ENCODE measurements at places on chromosomes 5 and 9.
A peak's percentile ranks its signal among the peaks of the same experiment; 100 is the strongest.

GRCh38 chr9:71936066-71936465 lies 24.6 kb downstream of the C9orf85 start:
- DNase-seq, result no peak

- DNase-seq, result peak; percentile 81
Measured at GRCh38 chr9:16870596-16871335, at the start of gene BNC2. Gene BNC2, minus strand, starts transcription at chr9:16870670. Its CDS starts 22 bp downstream, at chr9:16870648.

- no peak for DNase-seq
Measured at GRCh38 chr9:114687034-114687433, 5.0 kb upstream of the TEX48 start.

DNA sequence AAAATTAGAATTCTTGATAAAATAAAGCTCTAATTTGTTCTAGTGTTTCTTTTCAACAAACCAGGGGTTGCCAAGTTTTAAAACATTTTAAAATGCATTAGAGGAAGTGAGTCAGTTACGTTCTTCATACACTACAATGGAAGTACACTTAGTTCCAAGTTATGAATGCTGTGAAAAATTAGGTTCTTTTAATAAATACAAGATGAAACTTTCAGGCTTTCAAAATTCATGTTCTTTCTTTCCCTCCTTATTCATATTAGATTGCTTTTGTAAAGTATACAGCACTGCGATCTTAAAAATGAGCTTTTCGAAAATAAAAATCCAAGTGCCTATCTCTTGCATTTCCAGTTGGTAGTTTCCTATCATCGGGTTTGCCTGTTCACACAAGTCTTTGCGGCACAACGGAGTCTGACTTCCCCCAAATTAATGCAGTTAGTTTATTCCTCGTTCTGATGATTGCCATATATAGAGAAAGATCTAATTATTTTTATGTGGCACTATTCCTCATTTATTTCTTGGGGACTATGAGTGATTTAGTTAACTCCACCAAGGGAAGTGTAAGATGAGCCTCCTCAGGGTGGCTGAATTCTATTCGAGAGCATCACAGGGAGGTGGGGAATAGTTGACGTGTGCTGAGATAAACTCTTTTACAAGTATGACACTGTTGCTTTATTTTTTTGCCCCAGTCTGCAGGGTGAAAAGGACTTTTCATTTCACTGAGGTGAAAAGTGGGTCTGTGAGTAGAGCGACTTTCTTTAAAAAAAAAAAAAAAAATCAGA lies 238.2 kb downstream of the CD180 start:
- no peak for DNase-seq

DNA sequence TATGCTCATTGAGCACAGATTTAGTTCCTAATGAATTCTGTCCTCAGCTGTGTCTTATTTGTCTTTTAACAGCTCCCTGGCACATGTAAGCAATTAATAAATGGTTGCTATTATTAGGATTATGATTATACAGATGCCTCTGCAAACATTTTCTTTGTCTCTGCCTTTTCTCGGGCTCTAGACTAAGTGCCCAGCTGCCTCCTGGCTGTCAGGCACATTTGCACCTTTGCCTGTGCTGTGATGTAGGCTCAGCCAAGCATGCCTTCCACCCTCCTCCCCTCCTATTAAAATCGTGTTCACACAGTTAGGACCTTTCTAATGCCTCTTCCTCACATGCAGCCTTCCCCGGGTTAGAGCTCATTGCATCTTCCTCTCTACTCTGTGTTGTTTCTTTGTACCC lies 25.7 kb downstream of the NPR3 start:
- no peak for DNase-seq

DNA sequence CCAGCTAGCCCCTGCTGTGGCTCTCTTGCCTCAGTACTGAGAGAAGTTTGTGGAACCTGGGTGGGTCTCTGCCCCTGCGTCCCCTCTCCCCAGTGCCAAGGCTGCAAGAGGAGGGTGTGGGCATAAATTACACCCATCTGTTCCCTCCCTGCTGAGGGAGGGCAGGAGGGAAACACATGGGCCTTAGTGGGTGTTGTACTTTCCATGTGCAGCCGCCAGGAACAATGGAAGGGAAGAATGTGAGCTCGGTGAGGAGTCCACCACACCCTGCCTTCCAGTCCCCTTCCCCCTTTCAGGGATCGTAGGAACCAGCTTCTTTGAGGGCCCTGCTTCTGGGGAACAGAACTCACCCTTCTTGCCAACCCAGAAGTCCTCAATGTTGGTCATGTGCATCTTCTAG lies 138.2 kb upstream of the KLF4 start:
- no peak for DNase-seq

- DNase-seq, result no peak
Measured at GRCh38 chr9:85521371-85522197, 220.2 kb downstream of the AGTPBP1 start.

- peak; percentile 72 for DNase-seq
Measured at GRCh38 chr5:16736158-16736995, 119.6 kb upstream of the RETREG1 start.

GRCh38 chr9:127634698-127635097 lies 22.6 kb downstream of the STXBP1 start:
- no peak for DNase-seq

DNA sequence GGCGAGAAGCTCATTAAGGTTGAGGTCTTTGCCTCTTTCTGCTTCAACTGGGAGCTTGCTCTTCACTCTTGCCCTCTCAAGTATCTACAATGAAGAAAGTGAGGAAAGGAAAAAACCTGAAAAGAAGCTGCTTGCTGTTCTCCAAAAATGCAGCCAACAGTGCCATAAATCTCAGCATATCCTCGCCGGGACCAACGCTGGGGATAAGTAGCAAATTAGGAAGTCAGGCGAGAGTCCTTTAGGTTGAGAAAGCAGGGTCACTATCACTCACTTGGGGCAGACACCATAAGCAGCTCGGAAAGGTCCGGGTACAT lies 399 bp downstream of the NUP155 start:
- DNase-seq, result no peak

DNA sequence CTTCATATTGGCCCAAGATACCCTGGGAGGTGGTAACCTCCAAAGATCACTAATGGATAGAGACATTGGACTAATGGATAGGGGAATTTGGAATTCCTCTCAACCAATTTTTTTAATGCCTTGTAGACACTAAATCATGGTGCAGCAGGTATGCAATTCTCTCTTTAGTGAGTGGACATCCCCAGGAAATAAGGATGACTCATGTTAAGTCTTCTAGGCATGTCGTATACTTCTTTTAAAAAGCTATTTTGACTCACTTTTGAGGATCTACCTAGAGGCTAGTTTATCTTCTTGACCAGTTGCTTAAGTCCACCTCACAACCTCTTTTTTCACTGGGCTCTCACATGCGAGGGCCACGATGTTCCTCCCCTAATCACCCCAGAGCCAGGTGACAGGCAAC lies 211.6 kb upstream of the CDH12 start:
- DNase-seq, result no peak

- DNase-seq, result no peak
Measured at GRCh38 chr9:35666549-35666948, 1.6 kb upstream of the ARHGEF39 start.

GRCh38 chr9:94139672-94140417 lies 55.6 kb downstream of the PTPDC1 start:
- DNase-seq, result peak; percentile 71

DNA sequence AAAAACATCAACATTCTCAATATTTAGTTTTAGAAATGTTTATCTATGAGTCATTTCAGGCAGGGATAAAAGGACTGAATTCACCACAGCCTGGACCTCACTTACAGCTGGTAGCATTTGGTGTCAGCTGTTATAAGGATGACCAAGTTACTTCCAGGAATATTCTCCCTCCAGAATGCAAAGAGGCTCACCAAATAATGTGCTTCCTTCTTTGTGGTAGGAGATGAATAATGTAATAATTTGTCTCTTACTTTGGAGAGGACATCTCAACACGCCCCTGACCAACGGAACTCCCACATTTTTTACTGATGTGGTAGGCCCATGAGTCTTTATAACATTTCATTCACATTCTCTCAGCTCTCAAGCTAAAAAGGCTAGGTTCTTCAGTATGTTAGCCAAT lies 825.9 kb upstream of the GRAMD2B start:
- no peak for DNase-seq

- no peak for DNase-seq
Measured at GRCh38 chr5:127292030-127292735, 1.6 kb downstream of the MEGF10 start.

GRCh38 chr5:148554621-148555020 lies 99.7 kb downstream of the HTR4 start:
- no peak for DNase-seq

GRCh38 chr5:37838933-37839341 lies 904 bp downstream of the GDNF start:
- peak; percentile 17 for DNase-seq

DNA sequence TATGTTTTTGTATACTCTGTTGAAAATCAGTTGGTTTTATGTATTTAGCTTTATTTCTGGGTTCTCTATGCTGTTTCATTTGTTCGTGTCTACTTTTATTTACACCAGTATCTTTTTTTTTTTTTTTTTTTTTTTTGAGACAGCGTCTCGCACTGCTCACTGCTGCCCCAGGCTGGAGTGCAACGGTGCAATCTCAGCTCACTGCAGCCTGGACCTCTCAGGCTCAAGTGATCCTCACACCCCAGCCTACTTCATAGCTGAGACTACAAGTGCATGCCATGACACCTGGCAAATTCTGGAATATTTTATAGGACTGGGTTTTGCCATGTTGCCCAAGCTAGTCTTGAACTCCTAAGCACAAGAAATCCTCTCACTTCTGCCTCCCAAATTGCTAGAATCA lies 869.4 kb upstream of the CDH6 start:
- DNase-seq, result no peak

- peak; percentile 24 for DNase-seq
Measured at GRCh38 chr9:116504081-116504480, 183.0 kb upstream of the TRIM32 start.

DNA sequence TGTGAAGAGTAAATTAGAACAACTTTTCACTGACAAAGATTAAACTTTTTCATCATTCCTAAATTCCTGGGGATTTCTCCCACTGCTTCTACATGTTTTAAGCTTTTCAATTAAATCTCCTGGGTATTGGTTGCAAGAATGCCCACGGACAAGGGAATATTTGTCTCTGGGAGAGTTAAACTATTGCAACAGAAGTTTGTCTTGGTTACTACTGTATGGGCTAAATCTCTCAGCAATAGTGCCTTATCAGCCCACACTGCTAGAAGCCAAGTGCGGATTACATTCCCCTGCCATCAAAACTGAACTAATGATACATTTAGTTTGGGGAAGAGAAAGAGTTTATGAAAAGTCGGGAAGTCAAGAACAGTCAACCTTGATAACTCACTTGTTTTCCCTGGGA lies 528.2 kb upstream of the C9orf72 start:
- no peak for DNase-seq

GRCh38 chr5:83553000-83553486 lies 81.5 kb downstream of the VCAN start:
- no peak for DNase-seq

GRCh38 chr9:100104314-100104713 lies 5.3 kb downstream of the INVS start:
- no peak for DNase-seq

DNA sequence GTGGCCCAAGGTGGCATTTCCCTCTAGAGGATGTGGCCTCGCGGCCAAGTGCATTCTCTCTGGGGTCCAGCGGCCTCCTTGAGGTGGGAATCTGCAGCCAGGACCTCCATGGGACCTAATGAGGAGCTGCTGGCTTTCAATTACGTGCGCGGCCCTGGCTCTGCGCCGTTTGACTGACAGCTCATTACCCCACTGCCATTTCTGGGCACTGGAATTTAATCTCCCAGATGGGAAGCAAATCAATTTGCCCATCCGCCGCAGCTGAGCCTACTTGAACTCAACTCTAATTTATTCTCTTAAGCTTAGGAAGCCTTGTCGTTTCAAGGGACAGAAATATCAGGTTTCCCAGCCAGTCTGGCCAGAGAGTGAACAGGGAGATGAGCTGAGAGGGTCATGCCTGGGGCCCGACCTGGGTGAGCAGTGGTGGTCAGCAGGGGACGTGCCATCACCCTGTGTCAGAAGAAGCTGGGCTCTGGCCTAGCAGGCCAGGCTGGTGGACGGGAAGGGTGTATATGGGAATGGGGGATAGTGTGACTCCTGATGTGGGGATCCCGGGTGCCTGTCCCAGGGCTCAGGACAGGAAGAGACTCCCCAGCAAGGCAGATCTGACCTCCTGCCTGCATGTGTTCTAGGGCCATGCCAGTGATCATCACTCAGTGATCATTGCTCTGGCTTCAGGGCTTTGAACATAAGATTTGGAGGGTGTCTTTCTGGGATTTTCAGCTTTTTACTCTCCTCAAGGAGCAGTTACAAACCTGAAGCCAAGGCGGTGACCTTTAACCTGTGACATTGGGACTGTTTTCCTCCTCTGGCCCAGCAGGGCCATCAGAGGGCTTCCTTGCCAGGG lies 69.7 kb downstream of the MACROH2A1 start:
- DNase-seq, result no peak

DNA sequence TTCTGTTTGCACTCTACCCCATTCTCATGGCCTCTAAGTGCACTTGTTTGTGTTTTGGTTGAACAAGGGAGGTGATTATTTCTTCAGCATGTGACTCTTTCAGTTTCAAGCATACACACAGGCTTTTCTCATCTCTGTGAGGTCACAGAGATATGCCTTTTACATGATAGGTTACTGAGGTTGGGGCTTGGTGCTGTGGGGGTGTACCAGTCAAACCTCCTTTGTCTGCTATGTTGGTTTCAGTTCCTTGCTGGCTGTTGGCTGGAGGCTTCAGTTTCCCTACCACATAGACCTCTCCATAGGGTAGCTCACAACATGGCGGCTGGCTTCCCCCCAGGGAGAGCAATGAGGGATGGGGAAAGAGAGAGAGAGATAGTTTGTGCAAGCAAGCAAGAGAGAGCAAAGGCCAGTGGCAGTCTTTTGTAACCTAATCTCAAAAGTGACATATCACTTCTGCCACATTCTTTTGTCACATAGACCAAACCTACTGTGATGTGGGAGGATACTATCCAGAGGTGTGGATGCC lies 96.7 kb upstream of the SEMA6A start:
- no peak for DNase-seq

GRCh38 chr5:178965465-178966055 lies 24.6 kb downstream of the ZNF454 start:
- no peak for DNase-seq

- no peak for DNase-seq
Measured at GRCh38 chr5:73352649-73353230, 95.8 kb downstream of the FOXD1 start.

DNA sequence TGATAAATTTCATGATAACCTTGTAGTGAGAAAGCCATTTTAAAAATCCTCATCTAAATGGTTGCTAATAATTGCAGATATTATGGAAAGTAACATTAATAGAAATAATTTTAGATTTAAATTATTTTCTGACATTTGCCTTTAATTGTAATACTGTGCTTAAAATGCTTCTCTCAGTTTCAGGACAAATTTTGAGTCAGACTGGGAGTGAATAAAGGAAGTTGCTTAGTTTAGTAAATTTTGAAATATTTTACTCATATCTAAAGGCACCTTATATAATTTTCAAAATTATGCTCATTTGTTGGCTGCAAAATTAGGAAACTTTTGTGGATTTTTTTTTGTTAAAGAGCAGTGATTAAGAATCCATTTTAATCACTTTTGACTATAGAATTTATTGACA lies 93.8 kb downstream of the CSNK1G3 start:
- DNase-seq, result no peak

DNA sequence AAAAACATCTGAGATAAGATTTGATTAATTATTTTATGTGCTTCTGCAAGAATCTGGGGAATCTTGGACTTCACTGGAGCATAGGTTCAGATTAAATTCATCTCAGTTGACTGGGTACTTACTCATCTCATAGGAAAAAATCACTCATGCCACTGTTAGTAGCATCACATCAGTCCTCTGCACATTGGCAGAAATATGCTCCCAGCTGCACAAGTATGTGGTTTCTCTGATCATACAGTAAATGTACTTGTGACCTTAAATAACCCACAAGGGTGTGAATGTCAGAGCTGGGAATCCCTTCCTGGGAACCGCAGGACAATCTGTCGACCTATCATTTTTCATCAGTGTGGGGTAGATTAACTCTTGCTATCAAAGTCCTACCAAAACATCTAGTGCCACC lies 203.7 kb upstream of the SLC24A2 start:
- no peak for DNase-seq
